ENCODE measurements at places on chromosomes 4 and X.

- DNase-seq, result no peak
Observed at GRCh38 chr4:179352221-179352620, 1910.0 kb upstream of the AGA start.

GRCh38 chr4:125091-125771 lies 930 bp downstream of the ZNF718 start:
- peak; percentile 1 for DNase-seq

DNA sequence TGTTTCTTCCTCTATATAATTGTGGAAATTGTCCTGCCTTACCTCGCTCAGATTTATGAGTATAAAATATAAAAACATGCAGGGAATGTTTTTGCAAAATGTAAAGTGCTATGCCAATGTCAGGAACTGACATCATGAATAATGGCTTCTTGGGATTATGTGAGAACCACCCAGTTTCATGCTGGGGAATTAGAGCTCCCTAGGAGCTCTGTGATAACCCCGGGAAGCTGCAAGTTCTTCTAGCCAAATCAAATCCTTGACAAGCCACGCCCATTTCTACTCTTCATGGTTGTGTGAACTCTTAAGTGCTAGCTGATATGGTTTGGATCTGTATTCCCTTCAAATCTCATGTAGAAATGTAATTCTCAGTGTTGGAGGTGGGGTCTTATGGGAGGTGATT lies 85.9 kb upstream of the PAK3 start:
- no peak for DNase-seq

- no peak for DNase-seq
Observed at GRCh38 chrX:109187473-109188168, 294.3 kb downstream of the GUCY2F start.

DNA sequence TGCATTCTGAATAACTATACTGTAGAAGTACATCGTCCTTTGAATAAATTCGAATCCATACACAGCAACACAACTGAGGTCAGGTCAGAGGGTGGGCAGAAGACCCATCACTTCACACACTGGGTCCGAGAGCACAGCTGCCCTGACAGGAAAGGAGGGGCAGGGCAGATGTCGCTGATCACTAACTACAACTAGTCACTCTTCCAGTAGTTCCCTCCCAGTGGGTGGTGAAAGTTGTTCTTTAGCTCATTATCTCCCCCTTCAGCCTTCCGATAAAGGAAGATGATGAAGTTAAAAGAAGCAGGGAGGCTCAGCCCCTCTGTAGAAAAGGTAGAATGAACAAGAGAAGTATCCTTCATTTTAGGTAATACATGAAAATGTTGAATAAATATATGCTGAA lies 278.9 kb downstream of the INPP4B start:
- DNase-seq, result no peak

DNA sequence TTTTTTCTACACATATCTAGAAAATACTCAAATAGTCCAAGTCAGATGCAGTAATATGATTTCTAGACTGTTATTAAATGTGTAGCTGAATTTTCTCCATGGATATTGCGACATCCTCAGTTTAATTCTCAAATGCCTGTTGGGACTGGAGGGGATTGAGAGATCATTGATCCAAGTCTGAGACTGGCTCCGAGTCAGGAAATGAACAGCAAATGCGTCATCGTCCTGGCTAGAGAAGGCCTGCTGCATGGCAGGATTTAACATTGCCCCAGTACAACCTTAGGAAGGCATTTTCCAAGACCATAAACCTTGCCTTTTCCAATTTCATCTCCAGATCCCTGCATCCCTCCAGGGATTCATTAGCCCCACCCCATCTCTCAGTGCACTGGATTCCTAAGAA lies 56.6 kb upstream of the SLC6A14 start:
- no peak for DNase-seq

- no peak for DNase-seq
Observed at GRCh38 chr4:29262986-29263385, 1457.2 kb upstream of the PCDH7 start.

GRCh38 chr4:6270636-6271121 lies 1.0 kb downstream of the WFS1 start:
- no peak for DNase-seq

DNA sequence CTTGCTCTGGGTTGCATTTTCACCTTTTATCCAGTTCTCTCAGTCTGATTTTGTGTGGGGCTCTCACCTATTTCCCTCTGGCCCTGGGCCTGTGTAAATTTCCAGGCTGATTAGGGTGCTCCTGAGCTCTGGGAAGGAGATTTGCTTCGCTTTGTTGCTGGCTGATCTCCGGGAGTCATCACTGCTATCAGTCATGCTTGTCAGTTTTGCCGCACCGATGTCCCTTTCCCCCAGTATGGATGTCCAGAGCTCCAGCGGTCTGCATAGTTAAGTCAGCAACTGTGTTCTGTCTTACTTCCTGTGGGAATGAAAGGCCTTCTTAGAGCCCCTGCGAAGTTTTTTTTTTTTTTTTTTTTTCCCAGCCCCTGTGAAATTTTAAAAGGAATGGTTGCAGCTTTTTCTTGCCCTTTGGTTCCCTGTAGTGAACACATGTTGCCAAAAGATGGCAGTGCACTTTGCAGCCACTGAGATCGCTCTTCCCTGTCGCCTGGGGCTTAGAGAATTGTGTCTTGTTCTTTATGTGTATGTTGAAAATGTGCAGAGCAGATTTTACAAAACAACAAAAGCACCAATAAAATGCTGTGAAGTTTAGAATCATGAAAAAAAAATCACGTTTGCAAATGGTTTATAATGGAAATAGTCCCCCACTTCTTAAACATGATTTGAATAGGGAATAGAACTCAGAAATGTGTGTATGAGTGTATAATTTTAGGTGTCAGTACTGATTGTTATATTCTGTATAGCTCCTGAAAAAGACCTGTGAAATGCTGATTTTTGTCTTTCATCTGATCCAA lies 109.1 kb upstream of the SLC4A4 start:
- DNase-seq, result no peak

GRCh38 chrX:103629318-103630170 lies 769 bp downstream of the TCEAL1 start:
- DNase-seq, result no peak

- no peak for DNase-seq
Observed at GRCh38 chrX:151997539-151997938, 23.1 kb upstream of the GABRE start.

DNA sequence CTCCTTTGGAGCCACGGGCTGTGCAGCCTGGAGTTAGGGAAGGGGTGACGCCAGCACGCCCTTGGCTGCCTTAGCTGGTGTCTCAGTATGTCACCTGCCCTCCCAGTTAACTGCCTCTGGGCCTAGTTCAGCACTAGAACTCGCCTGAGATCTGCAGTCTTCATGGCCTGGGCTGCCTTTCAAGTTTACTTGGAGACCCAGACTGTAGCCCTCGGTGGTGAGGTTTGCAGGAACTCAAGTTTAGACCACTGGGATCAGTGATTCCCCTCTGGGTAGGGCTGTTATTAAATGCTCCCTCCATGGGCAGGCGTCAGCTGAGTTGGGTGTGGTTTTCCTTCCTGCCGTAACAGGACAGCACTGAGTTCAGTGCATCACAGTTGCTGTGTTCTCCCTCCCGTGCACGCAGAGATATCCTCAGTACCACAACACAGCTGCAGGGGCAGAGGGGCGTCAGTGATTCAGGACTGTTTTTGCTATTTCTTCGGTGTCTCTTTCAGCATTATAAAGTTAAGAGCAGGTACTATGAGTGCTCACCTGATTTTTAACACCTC lies 30.5 kb downstream of the PLAC8 start:
- no peak for DNase-seq

GRCh38 chrX:132737743-132738142 lies 220.7 kb downstream of the HS6ST2 start:
- DNase-seq, result no peak

DNA sequence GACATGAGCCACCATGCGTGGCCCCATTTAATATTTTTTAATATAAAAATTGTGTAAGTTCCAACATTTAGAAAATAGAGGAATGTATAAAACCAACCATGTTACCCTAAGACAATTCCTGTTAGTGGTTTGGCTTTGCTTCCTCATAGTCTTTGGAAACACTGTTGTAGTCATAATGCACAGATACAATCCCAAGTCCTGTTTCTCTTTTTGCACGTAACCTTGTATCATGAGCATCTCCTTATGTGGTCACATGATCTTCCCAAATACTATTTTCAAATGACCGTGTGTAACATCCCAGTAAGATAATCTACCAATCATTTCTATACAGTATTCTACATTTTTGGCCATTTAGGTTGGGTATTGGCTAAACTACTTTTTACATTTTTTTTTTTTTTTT lies 13.9 kb upstream of the RHOH start:
- no peak for DNase-seq

All from kidney epithelial cell (primary cell).